ENCODE measurements at places on chromosomes 7 and 10.

DNA sequence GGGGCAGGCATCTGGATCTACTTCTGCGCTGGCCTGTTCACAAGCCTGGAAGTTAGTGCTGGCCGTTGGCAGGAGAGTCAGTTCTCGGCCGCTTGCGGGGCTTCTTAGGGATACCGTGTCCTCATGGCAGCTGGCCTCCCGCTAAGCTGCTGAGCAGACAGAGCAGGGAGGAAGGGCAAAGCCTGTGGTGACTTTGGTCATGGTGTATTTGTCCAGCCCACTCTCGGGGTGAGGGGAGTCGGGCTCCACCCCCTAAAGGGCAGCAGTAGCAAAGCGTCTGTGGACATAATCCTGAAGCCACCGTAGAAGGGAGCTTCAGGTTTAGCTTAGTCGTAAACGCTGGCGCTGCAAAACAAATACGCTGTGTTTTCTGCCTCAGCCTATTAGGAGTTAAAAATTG, 12.2 kb downstream of the UBE3C start:
- no peak for DNase-seq

- DNase-seq: no peak
Measured at GRCh38 chr7:134394056-134394455, 64.8 kb downstream of the AKR1B1 start.

DNA sequence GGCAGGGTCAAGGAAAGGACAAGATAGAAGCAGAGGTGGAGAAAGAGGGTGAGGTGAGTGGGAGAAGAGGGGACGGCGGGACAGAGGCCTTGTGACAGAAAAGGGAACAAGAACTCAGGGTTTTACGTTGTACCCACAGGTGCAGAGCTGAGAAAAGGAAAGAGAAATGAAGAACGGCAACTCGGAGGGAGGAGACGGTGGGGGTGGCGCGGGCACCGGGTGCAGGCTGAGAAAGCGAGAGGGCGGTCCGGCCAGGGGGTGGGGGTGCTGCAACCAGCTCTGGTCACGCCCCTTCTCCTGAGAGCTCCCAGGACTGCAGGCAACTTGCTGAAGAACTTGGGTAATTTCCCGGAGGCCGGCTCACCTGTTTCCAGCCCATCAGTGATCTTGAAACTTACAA, 65.3 kb downstream of the CARD11 start:
- no peak for DNase-seq

DNA sequence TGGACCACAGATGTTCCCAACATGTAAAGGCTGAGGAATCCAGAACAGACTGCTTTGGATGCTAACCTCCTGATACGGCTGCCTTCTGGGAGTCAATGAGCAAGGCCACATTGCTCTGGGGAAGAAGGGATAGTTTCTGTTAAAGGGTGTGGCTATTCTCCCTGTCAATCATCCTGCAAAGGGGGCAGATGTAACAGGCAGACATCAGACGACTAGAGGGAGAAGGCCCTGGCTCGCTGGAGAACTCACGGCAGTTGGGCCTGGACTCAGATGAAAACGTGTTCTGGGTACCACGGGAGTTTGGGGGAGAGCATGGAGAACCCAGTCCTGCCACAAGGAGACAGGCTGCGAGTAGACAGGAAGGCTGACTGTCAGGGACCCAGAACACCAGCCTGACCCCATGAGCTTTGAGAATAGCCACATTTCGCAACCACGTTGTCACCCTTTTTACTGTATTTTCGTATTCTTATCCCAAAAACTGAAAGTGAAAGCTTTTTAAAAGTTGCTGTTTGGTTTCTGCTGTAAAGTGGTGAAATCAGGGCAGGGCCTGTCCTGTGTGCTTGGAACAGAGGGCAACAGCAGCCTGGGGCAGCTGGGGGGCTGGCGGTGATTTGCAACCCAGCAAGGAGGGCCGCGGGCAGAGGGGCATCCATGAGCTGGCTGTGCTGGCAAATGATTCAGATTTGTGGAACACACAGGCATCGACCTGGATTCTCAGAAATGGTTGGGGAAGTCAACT, 95.3 kb downstream of the MYOF start:
- DNase-seq: no peak

GRCh38 chr10:63058236-63058635, 74.9 kb upstream of the NRBF2 start:
- no peak for DNase-seq

DNA sequence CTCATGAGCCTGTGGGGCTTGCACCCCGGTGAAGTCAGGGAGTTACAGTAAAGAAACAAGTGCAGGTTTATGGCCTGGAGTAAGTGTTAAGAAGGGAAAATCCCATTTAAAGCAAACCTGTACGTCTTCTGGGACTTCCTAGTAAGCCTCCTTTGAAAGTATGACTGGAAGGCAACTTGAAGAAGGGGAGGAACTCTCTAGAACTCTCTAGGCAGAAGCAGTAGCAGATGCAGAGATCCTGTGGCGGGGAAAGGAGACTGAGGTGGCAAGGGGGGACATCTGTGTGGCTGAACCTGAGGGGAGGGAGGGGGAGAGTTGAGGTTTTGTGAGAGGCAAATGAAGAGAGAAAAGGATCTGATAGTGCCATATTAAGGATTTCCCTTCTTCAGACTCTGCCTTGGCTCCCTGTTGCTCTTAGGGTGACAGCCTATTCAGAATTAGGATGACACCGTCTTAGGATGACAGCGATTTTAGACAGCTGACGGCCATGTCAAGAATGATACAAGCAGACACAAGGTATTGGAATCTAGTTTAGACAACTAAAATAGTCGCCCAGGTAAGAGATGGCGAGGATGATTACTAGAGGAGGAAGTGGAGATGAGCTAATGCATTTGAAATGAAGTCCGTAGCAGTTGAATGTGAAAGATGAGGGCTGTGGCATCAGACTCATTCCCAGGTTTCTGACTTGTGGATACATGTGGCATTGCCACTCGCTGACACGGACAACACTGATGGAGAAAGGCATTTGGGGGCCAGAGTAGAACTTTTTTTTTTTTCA, 29.0 kb downstream of the CUL1 start:
- DNase-seq: peak; percentile 55

DNA sequence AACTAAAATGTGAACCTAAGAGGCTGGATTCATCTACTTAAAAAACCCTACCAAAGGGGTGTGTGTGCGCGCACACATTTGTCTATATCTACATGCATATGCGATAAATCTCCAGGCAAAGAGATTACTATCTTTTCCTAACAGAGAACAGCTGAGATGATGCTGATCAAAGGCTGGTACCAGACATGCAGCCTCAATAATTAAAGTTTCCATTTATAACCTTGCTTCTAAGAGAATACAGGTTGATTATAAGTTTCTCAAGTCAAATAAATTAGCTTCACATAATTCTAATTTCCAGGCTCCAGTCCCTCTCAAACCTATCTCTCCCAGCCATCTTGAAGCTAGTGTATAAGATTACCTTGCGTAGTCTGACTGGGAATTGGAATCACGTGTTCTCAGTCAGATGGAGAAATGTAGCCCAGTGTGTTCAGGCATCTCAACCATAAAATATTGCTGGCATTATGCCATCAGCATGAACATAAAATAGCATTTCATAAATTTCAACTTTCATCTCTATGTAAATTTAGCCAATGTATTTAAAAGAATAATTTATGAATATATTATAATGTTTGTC, 1062.0 kb downstream of the XPNPEP1 start:
- no peak for DNase-seq

GRCh38 chr7:150800581-150801241, at the start of gene TMEM176A:
TMEM176A (plus strand) TSS chr7:150800769; CDS start chr7:150801551, 782 bp downstream.
- no peak for DNase-seq

DNA sequence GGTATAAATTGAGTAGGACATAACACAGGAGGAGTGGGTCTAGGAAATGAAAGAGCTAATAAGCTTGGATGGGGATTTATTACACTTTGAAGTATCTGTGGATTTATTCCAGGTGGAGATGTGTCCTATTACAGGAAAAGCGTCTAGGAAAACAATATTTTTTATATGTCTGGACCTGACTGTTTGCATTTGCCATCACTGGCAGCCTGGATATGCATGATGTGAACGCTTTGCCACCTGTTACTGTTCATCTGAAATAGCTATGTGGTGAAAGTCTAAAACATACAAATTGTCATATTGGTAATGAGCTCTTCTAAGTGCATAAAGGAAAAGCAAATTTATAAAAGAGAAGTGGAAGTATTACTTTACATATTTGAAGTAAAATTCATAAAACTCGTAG, 31.6 kb upstream of the AGMO start:
- DNase-seq: no peak

Data from Jurkat, Clone E6-1 (cell line).